ENCODE measurements at places on chromosomes 6 and 20.

DNA sequence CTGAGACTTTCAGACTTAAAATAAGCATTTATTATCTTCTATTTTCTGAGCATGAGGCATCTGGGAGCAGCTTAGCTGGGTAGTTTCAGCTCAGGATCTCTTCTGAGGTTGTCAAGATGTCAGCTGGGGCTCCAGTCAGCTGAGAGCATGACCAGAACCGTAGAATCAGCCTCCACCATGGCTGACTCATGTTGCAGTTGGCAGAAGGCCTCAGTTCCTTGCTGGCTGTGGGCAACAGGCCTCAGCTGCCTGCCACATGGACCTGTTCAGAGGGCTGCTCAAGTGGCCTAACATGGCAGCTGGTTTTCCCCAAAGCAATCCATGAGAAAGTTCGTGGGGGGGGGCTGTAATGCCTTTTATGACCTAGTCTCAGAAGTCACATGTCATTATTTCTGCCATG, 142.3 kb downstream of the LY86 start:
- DNase-seq: peak; percentile 82

DNA sequence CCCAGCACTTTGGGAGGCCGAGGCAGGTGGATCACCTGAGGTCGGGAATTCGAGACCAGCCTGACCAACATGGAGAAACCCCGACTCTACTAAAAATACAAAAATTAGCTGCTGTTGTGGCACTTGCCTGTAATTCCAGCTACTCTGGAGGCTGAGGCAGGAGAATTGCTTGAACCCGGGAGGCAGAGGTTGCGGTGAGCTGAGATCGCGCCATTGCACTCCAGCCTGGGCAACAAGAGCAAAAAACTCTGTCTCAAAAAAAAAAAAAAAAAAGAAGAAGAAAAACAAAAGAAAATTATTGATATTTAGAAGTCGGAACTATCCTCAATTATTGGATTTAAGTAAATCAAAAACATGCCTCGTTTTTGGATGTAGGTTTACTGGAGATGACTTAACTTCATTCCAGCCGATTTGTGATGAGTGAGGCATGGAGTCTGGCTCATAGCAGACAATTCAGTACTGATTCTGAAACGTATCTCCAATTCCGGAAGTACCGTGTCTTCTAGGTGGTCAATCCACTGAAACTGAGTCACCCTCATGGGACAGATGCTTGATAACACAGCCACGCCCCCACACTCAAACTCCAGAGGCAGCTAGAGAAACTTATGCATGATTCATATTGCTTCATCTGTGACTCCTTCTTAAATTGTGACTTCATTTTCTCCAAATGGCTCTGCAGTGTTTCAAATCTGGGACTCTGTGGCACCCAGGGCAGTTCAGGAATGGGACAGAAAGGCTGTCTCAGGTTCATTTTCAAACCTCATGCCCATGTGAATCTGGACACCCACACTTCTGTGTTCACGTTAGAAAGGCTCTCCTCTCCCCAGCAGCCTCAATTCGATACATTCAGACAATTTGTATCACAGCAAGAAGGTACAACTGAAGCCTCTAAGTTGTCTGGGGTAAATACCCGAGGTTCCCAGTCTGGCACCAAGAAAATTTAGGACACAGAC, 110.4 kb upstream of the ARMC2 start:
- peak; percentile 94 for DNase-seq

- DNase-seq: no peak
Measured at GRCh38 chr6:72206606-72207005, 320.3 kb downstream of the RIMS1 start.

GRCh38 chr6:169293196-169293595, 39.5 kb upstream of the THBS2 start:
- no peak for DNase-seq

DNA sequence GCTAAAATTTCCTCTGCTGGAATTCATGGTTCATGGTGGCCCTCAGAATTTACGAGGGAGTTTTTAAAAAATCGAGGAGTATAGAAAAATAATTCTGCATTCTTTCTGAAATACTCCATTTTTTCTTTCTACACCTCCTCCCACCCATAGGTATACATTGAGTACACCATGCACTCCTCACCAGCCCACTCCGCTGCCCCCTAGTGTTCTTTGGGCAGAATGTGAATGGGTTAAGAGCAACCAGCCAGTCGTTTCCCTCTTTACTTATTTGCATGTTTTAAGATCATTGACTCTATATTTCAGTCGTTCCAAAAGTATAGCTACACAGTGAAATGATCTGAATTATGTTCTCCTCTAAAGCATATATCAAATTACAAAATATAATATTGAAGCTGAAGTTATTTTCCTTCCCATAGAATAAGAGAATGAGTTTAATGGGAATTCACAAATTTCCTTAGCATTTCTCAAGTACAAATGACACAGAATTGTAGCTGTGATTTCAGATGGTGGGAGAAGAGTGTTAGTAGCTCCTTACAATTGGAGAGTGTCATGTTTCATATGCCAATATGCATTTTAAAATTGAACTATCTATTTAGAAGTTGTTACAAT, 977.7 kb upstream of the SLC35B3 start:
- DNase-seq: peak; percentile 31

GRCh38 chr20:51171141-51171540, 148.2 kb upstream of the KCNG1 start:
- no peak for DNase-seq

GRCh38 chr6:42315991-42316970, 98.6 kb upstream of the MRPS10 start:
- peak; percentile 97 for DNase-seq

GRCh38 chr6:140440223-140440835, 1065.9 kb upstream of the CITED2 start:
- peak; percentile 35 for DNase-seq

DNA sequence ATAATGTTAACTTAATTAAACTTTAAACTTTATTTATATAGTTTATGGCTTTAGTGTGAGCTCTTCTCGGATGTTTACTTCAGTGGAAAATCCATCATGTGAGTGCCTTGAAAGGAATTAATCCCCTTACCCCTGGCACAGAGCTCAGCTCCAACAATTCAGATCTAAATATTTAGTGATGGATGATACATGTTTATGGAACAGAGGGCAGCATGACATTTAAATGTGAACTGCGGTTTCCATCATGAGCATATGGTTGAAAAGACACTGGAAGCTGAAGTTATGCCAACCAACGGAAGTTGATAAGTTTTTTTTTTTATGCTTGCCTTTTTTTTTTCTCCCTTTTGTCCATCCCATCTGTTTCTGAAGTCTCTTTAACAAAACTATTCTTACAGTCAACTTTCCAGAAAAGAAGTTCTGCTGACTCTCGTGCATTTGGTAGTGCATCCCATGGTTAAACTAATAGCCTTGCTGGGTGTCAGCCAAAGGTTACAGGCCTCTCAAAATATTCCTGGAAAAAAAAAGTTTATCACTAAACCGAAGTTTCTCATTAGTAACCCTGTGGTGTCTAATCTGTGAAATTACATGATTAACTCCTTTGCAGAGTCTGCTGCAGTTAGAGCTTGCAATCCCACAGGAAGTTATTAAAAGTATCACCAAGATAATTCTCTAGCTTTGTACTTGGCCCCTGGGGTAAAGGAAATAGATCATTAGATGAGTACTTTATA, 243.9 kb upstream of the TCF21 start:
- DNase-seq: peak; percentile 63
